Stimulated activated CD8-positive, alpha-beta memory T cell treated with anti-CD3 and anti-CD28 coated beads, Interleukin-4, amount 100 ng/mL, for 4 hours (primary cell): ENCODE measurements at places on chromosomes 4 and X.
A peak's percentile ranks its signal among the peaks of the same experiment; 100 is the strongest.

DNA sequence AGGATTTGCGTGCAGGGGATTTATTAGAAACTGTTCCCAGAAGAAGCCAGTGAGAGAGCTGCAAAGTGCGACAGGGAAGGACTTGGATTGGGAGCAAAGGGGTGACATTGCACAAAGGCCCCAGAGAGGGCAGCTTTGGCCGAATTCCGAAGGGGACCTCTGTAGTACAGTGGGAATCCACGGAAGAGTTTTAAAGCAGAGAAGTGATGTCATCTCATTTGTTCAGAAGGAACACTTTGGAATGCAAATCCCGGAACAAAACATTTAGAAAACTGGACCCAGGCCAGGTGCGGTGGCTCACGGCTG is 71.7 kb downstream of the FAM184B start:
- no peak for DNase-seq

DNA sequence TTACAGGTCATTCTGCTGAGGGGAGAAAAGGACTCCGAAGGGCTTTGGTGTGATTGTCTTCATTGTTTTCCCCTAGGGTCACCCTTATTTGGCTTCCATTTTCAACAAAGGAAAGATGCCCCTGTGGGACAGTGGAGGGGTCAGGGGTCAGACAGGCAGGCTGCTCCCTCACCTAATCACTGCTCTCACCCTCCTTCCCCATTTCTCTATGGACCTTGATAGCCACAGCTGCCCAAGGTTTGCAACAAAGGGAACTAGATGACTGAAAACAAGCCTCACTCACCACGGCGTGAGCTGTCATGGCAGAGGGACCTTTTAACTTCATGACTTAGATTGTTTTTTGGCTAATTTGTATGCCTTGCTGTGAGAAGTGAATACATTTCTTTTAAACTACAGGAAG is 40.7 kb downstream of the C4orf51 start:
- DNase-seq = no peak

DNA sequence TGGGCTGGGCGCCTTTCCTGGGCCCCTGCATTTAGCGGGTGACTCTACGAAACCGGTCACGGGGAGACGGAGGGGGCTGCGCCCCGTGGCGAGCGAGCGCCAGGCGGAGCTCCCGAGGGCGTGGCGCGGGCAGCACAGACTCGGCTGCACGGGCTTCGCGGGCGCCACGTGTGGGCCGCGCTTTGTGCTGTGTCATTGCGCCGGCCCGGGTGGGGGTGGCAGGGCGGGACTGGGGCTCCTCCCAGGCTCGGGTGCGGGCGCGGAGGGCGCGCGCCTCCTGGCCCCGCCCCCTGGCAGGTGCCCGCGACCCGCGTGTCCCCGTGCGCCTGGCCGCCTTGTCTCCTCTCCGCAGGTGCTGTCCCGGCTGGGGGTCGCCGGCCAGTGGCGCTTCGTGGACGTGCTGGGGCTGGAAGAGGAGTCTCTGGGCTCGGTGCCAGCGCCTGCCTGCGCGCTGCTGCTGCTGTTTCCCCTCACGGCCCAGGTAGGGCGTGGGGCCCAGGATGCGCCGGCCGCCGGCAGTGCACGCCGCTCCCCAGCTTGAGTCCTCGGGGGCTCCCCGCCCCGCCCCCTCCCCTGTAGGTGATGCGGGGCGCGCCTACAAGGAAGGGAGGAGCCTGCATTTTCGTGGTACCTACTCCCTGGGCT is 651 bp downstream of the UCHL1 start:
- DNase-seq = no peak

DNA sequence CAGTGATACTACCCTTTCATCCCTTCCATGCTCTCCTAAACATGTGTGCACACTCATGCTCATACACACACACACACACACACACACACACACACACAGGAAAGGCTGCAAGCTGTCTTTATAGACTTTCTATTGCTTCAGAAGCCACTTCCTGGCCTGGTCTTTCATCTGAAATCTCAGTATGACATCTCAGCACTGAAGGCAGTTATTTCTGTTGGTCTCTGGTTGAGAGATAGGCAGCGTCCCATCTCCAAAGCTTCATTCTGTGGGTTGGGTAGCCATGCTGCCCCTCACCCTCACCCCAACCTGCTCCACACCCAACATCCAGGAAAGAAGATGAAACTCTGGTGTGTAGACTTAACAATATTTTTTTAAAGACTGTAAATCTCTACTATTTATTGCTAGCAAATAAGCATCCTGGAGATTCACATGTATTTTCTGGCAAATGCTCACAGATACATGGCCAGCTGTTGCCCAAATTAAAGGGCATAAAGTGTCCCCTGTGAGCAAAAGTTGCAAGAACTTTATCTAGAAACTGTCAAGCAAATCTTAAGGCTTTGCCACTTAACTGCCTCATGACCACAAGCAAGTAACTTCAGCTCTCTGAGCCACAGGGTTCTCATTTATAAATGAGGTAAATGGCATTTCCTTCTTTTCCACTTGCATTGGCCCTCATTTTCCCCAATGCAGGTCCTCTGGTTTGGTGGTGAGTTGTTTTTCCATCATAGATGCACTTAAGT is 189.8 kb upstream of the AFF2 start:
- DNase-seq = peak; percentile 2

GRCh38 chr4:107747748-107748486 is 27.9 kb upstream of the PAPSS1 start:
- no peak for DNase-seq

DNA sequence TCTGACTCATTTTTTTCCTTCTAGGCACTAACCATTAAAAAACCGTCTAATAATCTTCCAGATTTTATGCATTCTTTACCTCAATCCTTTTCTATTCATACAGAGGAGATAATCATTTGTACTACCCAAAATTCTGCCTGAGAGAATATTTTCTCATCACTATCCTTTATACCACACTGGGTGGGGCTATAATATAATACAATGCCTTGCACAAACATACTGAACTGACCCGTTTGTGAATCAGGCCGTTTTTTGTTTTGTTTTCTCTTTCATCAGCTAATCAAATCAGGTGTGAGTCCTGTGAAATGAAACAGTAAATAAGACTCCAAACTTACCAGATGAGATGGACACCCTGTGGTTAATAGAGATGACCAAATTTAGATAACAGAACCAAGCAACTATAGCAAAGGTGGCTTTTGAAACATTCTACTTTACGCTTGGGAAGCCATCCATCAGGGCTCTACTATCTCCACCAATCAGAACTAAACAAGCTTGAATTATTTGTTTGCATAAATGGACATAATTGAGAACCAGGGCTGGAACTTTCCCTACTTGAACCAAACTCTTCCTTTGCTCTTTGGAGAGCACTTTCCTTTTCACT is 573.0 kb downstream of the GABRG1 start:
- no peak for DNase-seq
